ENCODE measurements at places on chromosomes 5 and 9. TPM values are rescaled to one million over a fixed set of nuclear protein-coding genes. Genes with fewer than 3 reads are reported as not detected.

GRCh38 chr5:174309131-174309795 is 263.8 kb downstream of the NSG2 start:
- DNase-seq = no peak

DNA sequence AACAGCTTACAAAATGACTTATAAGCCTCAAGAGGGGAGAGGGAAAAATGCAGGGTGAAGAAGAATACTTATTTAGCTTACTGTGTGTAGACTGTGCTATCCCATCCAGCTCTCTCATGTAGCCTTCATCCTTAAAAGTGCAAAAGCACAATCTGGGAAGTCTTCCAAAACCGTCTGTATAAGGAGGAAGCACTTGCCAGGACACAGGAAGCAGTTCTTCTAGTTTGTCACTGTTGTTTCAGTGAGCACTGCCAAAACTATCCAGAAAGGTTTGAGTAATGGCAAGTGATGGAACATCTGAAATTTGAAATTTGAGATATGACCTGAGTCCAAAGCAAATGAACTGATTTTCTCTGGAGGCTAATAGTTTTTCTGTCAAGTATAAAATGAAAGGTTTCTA is 140.8 kb upstream of the ISL1 start:
- DNase-seq = peak; percentile 1

DNA sequence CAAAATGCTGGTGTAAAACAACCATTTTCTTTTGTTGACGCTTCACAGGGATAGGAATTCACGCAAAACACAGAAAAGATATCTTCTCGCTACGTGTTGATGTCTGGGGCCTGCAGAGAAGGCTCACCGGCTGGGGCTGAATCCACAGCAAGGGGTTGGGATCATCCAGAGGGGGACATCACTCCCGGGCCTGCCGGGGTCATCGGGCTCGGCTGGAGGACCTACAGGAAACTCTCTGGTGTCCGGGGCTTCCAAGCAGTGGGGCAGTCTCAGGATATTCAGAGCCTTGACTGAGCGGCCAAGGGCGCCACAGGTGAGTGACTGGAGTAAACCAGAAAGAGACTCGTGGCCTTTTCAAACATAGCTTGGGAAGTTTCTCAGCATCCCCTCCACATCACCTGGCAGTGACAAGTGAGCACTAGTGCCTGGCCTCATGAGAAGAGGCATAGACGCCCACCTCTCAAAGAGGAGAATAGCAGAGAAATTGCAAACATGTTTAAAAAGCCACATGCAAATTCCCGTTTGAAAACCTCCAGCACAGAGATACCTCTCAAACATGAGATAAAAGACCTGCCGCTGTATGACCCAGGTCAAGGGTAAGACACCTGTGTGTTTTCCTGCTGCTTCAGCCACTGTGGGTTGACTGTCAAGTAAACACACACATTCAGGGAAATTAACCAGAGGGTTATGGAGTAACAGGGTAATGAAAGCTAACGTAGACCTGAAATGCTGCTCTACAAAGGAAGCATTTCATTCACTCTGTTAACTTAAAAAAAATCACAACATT is 50.8 kb upstream of the SIMC1 start:
- no peak for DNase-seq

DNA sequence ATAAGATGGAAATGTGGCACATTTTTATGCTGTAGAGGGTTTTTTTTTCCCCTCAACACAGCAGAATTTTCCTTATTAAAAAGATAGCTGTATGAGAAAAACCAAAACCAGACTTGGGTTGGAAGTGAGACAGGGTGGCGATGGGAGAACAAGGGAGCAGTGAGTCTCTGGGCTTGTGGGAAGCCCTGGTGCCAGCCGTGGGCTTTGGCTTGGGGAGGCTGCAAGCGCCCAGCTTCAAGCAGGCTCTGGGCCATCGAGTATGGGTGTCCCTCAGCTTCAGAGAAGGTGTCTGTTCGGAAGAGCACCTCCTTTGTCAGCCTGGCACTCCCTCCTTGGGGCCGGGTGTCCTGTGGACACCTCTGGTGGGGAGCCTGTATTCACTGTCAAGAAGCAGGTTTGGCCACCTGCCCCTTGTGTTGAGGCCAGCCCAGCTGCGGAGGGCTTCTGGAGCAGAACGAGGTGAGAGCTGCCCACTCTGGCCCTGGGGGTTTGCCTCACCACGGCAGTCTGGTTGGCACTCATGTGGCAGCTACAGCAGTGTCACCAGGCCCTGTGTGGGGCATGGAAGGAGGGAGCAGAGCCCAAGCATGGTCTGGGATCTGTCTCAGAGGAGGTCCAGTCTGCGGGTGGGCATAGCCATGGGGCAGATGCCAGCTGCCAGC is 37.6 kb upstream of the ANGPTL2 start:
- no peak for DNase-seq

DNA sequence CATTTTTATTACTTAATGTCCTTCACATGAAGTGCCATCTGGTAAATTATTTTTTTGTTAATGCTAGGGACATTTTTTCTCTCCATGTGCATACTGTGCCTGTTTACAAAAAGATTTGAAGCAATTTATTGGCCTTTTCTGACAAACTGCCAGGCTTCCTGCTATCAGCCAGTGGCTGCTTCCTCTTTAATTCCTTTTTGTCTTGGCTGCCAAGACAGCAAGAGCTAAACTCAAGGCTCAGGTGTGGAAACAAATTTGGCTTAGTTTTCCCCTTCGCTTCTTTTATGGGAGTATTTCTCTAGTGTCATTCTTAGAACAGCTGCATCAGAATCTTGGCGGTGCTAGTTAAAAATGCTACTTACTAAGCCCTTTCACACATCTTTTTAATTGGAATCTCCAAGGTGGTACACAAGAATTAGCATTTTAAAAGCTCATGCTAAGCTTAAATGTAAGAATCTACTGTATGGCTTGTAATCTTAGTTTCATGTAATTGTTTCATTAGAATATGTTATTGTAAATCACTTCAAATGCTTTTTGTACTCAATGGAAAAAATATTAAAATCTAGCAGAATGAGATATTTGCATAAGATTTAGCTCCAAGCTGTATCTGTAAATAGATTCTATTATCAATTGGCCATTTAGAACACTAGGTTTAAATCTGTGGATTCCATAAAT is 134.2 kb upstream of the RASGRF2 start:
- DNase-seq = no peak

DNA sequence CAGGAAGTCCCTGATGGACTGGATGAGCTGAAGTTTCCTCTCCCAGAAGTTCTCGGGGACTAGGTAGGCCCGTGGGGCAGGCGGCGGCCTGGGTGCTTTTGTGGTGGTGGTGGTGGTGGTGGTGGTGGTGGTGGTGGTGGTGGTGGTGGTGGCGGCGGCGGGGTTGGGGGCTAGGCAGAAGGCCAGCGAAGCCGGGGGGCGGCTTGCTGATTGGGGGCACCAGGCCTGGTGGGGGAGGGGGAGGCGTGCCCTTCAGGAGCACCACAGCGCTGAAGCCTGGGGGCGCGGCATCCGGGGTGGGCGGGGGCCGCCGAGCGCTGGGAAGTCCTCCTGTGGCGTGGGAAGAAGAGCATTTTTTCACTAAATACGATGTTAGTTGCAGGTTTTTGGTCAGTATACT is 26.9 kb downstream of the SPATA31C1 start:
- no peak for DNase-seq

GRCh38 chr5:172093559-172093958 is 87.1 kb upstream of the FBXW11 start:
- no peak for DNase-seq

- no peak for DNase-seq
These were observed 120.2 kb downstream of the ENTREP1 start for GRCh38 chr9:69445251-69445650.

- DNase-seq = no peak
These were observed 31.5 kb upstream of the NCS1 start for GRCh38 chr9:130140706-130141105.

DNA sequence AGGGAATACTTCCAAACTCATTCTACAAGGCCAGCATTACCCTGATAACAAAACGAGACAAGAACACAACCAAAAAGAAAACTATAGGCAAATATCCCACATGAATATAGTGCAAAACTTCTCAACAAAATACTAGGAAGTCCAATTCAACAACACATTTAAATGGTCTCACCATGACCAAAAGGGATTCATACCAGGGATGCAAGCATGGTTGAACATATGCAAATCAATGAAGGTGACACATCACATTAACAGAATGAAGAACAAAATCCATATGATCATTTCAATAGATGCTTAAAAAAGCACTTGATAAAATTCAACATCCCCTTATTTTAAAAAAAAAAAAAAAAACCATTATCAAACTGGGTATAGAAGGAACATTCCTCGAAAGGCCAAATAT is 186.0 kb downstream of the DTWD2 start:
- DNase-seq = no peak

GRCh38 chr9:126791406-126792230 is 13.2 kb upstream of the ZBTB43 start:
- peak; percentile 80 for DNase-seq

DNA sequence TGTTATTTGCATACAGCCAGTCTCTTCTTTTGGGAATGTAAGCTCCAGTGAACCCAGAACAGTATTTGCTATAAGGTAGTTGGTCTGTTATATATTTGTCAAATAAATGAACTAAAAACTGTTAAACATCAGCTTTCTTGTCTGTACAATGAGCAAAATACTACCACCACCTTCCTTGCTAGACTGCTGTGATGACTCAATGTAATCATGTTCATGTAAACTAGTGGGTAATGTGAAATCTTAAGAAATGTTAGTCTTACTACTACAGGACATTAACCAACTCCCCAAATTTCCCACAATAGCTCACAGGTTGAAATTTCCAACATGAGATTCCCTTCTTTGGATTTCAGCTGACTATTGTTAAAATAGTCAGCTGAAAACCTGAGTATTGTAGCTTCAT is 176.1 kb downstream of the TRPM3 start:
- no peak for DNase-seq

DNA sequence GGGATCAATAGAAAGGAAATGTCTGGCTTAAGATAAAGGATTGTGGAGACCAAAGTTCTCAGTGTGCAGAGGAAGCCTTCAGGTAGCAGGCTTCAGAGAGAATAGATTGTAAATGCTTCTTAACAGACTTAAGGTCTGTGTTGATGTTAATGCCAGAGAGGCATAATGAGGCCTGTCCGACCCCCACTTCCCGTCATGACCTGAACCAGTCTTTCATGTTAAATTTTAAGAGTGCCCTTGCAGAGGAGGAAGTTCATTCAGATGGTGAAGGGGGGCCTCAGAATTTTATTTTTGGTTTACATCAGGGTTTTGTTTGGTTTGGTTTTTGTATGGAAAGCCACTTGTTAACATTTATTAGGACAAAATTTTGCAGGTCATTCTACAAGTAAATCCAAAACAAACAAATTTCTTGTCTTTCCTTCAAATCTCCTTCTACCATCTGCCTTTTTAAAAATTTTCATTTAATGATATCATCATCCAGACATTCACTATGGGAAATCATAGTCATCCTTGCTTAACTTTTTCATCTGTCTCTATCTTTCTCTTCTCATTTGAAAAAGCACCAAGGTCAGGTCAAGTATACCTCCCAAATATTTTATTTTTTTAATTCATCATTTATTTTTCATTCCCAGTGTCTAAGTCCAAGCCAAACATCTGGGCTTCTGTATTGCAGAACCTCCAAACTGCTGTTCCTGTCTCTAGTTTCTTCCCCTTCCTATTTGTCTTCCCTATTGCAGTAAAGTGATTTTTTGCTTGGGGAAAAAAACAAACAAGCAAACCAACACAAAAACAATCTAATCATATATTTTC is 6.9 kb upstream of the ABCA1 start:
- DNase-seq = no peak

DNA sequence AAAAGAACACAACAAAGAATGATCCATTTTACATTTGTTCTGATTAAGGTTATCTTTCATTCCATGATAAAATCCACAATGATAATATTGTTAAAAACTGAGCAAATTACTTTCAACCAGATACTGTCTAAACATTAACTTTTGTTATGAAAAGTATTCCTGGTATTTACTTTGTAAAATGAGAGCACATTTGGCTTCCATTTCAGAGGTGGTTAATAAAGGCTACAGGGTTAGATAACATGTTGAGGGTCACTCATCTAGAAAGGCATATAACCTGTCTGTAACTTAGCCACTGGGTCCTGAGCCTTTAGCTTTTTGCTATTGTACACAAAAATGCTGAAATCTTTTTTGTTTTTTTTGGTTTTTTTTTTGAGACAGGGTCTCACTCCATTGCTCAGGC is 99.3 kb downstream of the ANXA2R start:
- DNase-seq = no peak

DNA sequence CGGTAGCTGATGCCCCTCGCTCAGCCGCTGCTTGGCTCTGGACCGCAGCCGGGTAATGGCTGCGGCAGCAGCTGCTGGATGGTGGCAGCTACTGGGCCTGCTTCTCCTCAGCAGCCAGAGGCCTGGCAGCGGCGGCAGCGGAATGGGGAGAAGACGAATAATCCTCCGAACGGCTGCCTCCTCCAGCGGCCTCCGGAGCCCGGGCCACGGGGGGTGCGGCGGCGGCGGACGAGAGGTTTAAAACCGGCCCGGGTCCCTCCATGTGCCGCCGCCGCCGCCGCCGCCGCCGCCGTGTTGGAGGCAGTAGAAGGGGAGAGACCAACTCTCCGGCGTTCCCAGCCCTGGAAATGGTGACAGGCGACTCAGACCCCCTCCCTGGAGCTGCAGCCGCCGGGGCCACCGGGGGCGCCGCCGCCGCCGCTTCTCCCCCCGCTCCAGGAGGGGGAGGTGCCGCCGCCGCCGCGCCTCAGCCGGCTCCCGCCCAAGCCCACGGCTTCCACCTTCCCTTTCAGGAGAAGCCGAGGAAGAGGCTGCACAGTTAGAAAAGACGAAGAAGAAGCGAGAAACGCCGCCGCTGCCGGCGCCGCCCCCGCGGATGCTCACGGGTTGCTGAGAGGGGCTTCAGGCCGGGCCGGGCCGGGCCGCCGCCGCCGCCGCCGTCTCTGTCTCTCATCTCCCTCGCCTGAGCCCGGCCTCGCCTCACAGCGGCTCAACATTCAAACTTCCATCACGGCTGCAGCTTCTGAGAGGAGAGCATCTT is 118.4 kb upstream of the PRSS3 start:
- DNase-seq = peak; percentile 38

Gene MIGA2
- total RNA-seq = 16.5 TPM

Gene HRCT1
- 617 TPM for total RNA-seq

Gene SLC34A1
- total RNA-seq = not detected

Gene GRIN3A
- total RNA-seq = not detected

Measured in MG63 (cell line).